ENCODE measurements at places on chromosomes 7 and 10. TPM values are rescaled to one million over a fixed set of nuclear protein-coding genes. Genes with fewer than 3 reads are reported as not detected.

Gene SFRP5
- total RNA-seq = not detected

Gene FAM204A
- 43.7 TPM for total RNA-seq

Gene IFIT1B
- not detected for total RNA-seq

Gene ANXA8L1
- total RNA-seq = not detected

Gene CALML5
- total RNA-seq = not detected

Gene UPK3BL2
- total RNA-seq = 0.45 TPM

Gene FAM25C
- total RNA-seq = not detected

Gene TEX47
- not detected for total RNA-seq

Gene NANOS1
- total RNA-seq = 0.17 TPM

Gene FAM131B
- total RNA-seq = 1.0 TPM
